ENCODE measurements at places on chromosomes 6 and 20.

DNA sequence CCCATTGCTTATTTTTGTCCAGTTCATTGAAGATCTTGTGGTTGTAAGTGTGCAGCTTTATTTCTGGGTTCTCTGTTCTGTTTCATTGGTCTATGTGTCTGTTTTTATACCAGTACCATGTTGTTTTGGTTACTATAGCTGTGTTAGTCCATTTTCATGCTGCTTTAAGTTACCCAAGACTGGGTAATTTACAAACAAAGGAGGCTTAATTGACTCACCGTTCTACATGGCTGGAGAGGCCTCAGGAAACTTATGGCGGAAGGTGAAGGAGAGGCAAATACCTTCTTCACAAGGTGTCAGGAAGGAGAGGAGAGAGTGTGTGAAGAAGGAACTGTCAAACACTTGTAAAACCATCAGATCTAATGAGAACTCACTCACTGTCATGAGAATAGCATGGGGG is 29.9 kb upstream of the FERMT1 start:
- no peak for DNase-seq

GRCh38 chr6:141990840-141991239 is 141.9 kb upstream of the GJE1 start:
- no peak for DNase-seq

DNA sequence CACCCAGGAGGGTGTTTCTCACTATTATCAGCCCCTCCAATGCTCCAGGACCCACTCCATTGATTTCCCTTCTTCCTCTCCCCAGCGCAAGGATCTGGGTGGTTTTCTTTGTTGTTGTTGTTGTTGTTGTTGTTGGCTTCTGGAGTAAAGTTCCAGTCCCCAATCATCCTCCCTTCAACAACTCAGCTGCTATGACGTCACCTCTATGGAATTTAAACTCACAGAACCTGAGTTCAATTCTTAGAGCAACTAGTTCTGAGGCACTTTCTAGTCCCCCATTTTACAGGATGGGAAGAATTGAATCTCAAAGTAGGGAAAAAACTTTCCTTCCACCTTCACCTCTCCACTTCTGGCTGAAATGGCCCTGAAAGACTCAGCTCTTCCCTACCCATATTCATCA is 9.7 kb upstream of the WFDC8 start:
- no peak for DNase-seq

DNA sequence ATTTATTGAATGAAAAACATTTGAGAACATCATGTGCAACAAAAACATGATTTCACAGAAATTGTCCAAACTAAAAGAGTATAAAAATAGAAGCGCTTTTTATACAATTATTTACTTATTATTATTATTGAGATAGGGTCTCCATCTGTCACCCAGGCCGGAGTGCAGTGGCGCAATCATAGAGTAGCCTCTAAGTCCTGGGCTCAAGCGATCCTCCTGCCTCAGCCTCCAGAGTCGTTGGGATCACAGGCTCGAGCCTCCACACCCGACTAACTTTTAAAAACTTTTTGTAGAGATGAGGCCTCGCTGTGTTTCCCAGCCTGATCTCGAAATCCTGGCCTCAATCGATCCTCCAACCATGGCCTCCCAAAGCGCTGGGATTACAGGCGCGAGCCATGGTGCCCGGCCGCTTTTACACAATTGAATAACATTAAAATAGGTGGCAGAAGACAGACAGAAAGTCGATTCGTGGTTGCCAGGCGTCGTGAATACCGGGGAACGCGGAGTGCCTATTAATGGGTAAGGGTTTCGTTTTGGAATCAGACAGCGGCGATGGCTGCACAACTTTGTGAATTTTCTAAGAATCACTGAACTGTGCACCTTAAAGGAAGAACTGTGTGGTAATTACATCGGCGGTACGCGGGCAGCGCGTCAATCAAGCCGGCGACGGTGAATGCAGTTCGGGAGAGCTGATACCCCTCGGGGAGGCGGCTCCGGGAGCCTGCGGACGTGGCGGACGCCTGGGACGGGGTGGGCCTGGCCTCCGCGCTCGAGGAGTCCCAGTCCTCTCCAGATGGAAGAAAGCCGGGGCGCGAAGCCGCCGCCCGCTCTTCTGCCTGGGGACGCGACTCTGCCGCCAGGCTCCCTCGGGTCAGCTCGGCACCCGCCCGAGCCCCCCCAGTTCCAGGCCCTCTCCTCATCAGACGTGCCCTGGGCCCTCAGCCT is 807 bp downstream of the TBC1D20 start:
- peak; percentile 41 for DNase-seq

GRCh38 chr20:34581341-34582184 is 23.0 kb downstream of the MAP1LC3A start:
- DNase-seq, result peak; percentile 7

DNA sequence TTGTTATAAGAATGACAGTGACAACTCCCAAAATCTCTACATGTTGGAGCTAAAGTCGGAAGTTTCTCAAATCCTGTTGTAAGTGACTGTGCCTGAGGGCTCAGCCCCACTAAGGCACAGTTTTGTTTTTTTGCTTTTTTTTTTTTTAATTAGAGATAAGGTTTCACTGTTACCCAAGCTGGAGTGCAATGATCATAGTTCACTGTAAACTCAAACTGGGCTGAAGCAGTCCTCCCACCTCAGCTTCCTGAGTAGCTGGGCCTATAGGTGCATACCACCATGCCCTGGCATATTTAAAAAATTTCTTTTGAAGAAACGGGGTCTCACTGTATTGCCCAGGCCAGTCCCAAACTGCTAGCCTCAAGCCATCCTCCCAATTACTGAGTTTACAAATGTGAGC is 96.9 kb downstream of the DTD1 start:
- DNase-seq, result no peak

GRCh38 chr20:63351811-63352591 is 9.1 kb downstream of the CHRNA4 start:
- no peak for DNase-seq

- no peak for DNase-seq
These were observed 7.6 kb upstream of the BMP5 start for GRCh38 chr6:55882718-55883569.

DNA sequence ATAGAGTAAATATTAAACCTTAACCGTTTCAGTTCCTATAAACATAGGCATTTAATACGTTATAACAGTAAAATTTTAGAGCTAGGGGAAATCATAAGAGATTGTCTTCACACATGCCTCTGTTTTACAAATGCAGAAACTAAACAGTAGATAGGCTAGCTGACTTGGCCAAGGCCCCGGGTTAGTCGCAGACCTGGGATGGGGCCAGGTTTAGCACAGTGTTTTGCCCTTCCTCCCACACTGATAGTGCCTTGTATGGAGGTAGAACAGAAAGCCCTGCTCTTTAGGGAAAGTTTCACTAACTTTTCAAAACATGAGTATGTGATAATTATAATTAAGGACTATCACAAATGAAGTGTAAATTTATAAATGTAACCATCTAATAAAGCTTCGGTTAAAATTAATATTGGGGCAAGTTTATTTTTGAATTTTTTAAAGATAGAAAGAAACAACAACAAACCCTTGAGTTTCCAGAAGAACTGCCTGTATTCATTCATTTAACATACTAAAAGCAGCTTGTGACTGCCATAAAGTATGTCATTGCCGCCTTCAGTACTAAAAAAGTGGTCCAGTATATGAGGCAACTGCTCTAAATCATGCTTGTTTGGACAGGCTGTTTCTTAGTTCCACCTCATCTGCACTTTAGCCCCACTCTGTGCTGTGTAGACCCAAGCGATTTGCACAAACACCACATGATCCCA is 62.5 kb upstream of the LOC128125822 start:
- no peak for DNase-seq

All from NCI-H2081 (cell line).